Peyer's patch (tissue), 4 donors: ENCODE measurements at places on chromosomes 12 and 14.

GRCh38 chr12:114726092-114726710, 42.2 kb upstream of the TBX3 start:
- DNase-seq = no peak

DNA sequence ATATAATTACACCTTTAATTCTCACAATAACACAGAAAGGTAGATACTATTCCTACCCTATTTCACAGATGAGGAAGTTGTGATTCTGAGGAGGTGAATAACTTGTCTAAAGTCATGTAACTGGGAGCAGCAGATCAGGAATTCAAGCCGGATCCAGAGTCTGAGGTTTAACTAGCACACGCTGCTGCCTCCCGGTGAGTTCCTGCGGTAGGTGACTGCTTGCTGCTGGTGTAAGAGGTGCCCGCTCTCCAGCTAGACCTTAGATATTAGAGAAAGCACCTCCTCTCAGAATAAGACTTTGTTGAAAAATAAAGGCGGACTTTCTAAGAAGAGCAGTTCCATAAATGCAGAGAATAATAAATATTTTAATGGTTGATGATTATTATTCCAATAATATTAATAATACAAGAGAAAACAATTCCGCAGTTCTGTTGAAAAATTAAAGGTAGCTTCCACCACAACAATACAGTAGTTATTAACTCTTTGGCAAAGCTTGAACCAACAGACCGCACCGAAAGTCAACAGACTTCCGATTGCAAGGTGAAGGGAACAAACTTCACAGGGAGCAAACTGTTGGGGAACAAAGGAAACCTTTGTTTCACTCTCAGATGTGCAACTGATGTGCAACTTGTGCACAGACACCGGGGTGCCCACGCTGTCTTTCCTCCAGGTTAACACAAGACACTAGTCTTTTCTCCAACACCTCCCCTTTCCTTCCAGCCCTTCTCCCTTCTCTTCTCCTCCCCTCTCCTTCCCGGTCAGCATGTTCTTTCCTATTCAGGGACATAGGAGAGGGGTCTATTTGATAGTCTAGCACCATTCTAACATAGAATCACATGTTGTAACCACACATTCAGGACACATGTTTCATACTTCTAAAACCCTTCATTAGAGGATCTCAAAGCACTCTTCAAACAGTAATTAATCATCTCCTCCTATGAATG, 73.2 kb upstream of the EGLN3 start:
- no peak for DNase-seq

GRCh38 chr12:62805517-62805916, 129.4 kb downstream of the PPM1H start:
- no peak for DNase-seq

- no peak for DNase-seq
Measured at GRCh38 chr12:86018361-86018760, 144.3 kb downstream of the NTS start.

DNA sequence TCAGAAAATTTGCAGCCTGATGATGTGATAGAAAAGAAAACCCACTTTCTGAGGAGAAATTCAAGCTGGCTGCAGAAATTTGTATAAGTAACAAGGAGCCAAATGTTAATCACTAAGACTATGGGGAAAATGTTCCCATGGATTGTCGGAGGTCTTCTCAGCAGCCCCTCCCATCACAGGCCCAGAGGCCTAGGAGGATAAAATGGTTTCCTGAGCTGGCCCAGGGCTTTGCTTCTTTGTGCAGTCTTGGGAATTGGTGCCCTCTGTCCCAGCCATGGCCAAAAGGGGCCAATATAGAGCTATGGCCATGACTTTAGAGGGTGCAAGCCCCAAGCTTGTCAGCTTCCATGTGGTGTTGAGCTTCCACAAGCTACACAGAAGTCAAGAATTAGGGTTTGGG, 335.9 kb downstream of the ATP23 start:
- no peak for DNase-seq

GRCh38 chr12:52185400-52185967, 6.3 kb downstream of the KRT80 start:
- no peak for DNase-seq

GRCh38 chr14:32047791-32048190, 29.3 kb upstream of the ARHGAP5 start:
- no peak for DNase-seq

DNA sequence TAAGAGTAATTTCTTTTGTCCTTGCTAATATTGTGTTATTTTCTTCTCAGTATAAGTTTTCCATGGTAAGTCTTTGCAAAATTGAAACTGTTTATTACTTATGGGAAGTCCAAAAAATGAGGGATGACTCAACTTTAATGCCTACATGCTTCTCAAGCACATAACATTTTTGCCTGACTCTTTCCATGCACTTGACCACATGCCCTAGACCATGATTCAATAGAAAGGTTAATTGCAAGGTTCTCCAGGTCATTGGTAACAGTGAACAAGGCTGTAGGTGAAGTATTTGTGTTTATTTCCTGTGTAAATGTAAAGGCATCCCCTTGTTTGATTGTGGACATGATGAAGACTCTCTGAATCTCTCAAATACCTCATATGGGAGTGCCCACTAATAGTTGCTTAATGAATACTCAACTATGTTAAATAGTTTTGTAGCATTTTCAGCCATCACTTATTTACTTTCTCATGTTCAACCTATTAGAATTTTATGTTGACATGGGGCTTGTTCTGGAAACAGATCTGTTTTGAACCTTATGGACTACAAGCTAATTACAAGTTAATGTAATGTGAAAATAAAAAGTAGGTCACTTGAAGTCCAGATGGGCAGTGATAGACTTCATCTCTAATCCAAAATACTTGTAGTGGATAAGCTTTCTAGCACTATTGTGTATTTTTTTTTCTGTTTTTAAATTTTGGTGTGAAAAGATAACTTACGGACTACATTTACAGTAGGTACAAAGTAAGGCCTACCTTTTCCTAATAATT, 131.7 kb downstream of the TMTC2 start:
- no peak for DNase-seq

DNA sequence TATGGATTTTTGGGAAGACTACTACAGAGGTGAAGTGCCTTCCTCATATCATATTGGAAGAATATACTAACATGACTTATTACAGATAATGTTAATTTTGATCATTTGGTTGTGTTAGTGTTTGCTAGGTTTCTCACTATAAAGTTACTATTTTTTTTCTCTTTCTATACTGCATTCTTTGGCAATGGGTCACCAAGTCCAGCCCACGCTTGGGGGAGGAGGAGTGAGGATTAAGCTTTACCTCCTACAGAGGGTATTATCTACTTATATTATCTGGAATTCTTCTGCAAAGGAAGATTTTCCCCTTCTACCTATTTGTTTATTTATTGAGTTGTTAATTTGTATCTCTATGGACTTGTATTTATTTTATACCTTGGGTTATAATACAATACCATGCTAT, 31.5 kb downstream of the SCN8A start:
- DNase-seq = no peak

- DNase-seq = peak; percentile 31
Measured at GRCh38 chr12:132178801-132179401, 34.6 kb downstream of the NOC4L start.

GRCh38 chr12:75553398-75553797, 42.0 kb upstream of the KRR1 start:
- DNase-seq = no peak

GRCh38 chr12:51886021-51886710, 1.7 kb upstream of the ANKRD33 start:
- no peak for DNase-seq

DNA sequence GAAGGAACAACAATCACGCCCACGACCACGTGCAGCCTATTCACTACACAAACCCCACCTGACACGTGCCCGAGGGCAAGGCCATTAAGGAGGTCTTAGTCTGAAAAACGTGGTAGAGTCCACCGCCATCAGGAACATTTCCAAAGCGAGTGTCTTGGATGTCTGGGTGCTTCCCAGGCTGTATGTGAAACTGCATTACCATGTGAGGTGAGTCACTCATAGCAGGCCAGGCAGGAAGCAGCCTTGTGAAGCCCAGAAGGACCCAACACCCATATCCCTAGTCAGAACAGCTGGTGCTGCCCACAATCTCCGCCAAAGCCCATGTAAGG, 3.3 kb upstream of the KRT79 start:
- DNase-seq = no peak

DNA sequence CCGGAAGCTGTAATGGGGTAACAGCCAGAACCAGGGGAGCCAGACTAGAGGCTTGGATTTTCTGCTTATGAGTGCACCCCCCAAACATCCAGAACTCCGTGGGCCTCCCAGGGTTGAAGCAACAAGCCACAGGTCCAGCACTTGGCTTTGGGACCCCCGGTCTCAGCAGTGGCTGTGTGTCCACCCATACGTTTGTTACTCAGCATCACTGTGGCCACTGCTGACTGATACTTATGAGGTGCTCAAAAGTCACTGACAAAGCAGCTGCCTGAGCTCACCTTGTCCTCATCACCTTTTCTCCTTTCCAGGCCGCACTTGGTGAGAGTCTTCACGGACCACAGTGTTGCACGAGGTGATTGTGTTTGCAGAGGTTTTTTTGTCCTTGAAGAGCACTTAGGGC, 145.6 kb upstream of the RFLNA start:
- DNase-seq = no peak

DNA sequence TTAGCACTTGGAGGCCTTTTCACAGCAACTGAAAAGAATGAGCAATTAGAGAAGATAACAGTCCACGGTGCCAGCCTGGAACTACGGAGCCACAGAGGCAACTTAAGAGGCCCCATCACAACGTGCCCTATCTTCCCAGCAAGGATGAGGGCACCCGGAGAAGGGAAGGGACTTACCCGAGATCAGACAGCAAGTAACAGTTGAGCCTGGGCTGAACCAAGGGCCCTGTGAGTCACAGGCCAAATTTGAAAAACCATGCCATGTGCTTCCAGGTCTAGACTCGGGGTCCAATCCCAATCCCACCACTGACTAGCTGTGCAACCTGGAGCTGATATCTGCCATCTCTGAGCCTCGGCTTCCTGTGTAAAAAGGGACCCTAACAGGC, 42.2 kb downstream of the PITPNM2 start:
- no peak for DNase-seq

DNA sequence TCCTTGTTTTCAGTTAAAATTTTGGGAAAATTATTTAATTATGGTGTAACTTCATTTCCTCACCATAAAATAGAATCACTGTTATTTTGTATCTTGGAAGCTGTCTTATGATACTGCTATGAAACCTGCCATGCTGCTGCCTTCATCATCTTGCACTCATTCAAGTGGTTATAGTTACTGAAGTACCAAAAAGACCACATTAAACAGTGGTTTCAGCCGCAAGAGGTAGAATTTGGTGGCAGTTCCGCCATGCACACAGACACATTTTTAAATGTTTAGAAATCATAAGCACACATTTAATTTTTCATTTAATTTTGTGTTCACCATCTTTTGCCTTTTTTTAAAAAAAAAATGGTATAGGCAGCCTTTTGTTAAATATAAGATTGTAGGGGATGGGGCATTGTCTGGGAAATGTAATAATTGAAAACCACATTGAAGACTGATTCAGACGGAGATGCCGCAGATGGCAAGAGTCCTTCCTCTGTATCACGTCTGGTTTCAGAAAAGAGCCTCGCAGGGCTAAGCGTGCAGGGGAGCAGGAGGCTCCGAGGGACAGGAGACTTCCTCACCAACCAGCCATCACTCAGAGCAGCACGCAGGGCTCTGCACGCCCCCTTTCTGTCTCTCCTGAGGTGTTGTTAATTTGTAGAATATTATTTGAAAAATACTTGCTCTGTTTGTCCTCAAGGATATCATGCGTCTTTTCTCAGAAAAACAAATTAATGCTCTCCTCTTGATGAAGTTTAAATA, 115.2 kb upstream of the PELI2 start:
- DNase-seq = no peak

GRCh38 chr14:61285364-61285763, 4.2 kb upstream of the TMEM30B start:
- no peak for DNase-seq

GRCh38 chr14:49966304-49966809, 73.5 kb downstream of the ARF6 start:
- no peak for DNase-seq

GRCh38 chr14:95541346-95541745, 6.5 kb downstream of the GLRX5 start:
- no peak for DNase-seq

GRCh38 chr14:93084402-93084801, 31.3 kb downstream of the ITPK1 start:
- no peak for DNase-seq
